ENCODE measurements at places on chromosomes 3 and 15.

- DNase-seq = no peak
- H3K4me3 ChIP-seq = no peak overlapping the region
- no peaks in the 10 kb centered on the region for H3K36me3 ChIP-seq
- H3K4me1 ChIP-seq = no peaks in the 10 kb centered on the region
- H3K27me3 ChIP-seq = peaks cover 11% of the 10 kb centered on the region
- H3K27ac ChIP-seq = no peak overlapping the region
These were observed 76.1 kb downstream of the ISG20 start for GRCh38 chr15:88714782-88715372.

DNA sequence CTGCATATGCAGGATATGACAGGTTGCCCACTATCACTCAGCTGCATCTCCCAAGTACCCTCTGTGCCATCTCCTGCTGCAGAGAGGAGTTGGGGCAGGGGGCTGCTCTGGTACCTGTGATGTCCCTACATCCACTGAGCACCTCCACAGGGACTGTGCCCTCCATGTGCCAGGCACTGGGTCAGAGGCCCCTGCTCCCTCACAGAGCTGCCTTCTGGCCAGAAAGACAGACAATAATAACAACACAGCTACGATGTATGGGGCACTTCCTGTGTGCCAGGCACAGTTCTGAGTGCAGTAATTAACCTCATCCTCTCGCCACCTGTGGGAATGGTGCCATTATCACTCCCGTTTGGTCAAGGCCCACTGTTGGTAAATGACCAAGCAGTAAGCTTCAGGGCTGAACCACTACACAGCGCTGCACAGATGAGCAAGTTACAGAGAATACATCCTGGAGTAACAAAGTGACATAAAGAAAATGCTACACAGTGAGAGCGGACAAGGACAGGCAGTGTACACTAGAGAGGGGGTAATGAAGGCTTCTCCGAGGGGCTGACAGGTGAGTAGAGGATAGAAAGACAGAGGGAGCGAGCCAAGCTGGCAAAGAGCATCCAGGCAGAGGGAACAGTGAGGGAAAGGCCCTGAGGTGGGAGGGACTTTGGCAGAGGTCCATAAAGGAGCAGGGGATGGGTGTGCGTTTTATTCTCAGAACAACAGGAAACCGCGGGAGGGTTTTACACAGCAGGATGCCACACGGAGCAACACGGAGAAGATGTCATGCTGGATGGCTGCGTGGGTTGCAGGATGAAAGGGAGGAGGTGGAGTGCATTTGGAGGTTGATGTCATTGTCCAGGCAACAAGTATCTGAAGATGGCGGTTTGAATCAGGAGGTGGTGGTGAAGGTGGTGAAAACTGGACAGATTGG is 13.6 kb downstream of the WNT7A start:
- no peaks in the 10 kb centered on the region for H3K27me3 ChIP-seq
- peaks cover 59% of the 10 kb centered on the region for H3K4me1 ChIP-seq
- DNase-seq = peak; percentile 83
- peaks cover 6% of the 10 kb centered on the region for H3K36me3 ChIP-seq

DNA sequence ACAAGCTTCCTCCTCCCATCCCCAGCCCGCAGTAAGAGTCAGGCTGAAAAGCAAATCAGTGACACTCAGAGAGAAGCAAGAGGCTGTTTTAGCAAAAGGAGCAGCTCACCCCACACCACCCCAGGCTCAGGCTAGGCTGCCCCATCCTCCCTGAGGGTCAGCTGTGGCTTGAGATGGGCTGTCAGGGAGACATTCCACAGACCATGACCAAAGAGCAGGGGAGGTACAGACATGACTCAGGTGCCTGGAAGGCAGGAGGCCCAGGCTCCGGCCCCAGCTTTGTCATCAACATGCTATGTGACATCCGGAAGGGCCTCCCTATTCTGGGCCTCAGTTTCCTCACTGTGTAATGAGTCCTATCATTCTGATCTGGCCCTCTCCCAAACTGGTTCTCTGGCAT is 24.7 kb downstream of the HCN4 start:
- no peaks in the 10 kb centered on the region for H3K4me1 ChIP-seq
- no peak overlapping the region for H3K27ac ChIP-seq
- H3K27me3 ChIP-seq = peaks cover 5% of the 10 kb centered on the region

GRCh38 chr3:151770956-151771355 is 37.2 kb downstream of the AADACL2 start:
- no peaks in the 10 kb centered on the region for H3K4me1 ChIP-seq
- DNase-seq = no peak
- no peaks in the 10 kb centered on the region for H3K36me3 ChIP-seq
- no peak overlapping the region for H3K27ac ChIP-seq
- peaks cover 2% of the 10 kb centered on the region for H3K27me3 ChIP-seq

GRCh38 chr15:82750831-82751180 is 41.1 kb upstream of the AP3B2 start:
- peaks cover 45% of the 10 kb centered on the region for H3K36me3 ChIP-seq
- peak overlapping the region; percentile 98 for H3K27ac ChIP-seq
- no peaks in the 10 kb centered on the region for H3K27me3 ChIP-seq
- H3K4me1 ChIP-seq = peaks cover 46% of the 10 kb centered on the region

GRCh38 chr15:89335298-89336041 is 846 bp upstream of the POLG start:
- H3K27me3 ChIP-seq = peaks cover 2% of the 10 kb centered on the region
- H3K36me3 ChIP-seq = peaks cover 33% of the 10 kb centered on the region
- H3K27ac ChIP-seq = peak overlapping the region; percentile 87
- H3K4me3 ChIP-seq = peak overlapping the region; percentile 80
- H3K4me1 ChIP-seq = peaks cover 48% of the 10 kb centered on the region

GRCh38 chr3:177640319-177640965 is 443.2 kb upstream of the TBL1XR1 start:
- DNase-seq = no peak
- peaks cover 43% of the 10 kb centered on the region for H3K4me1 ChIP-seq
- peaks cover 2% of the 10 kb centered on the region for H3K36me3 ChIP-seq
- no peak overlapping the region for H3K27ac ChIP-seq

GRCh38 chr15:82184776-82185175 is 77.8 kb downstream of the EFL1 start:
- no peaks in the 10 kb centered on the region for H3K36me3 ChIP-seq
- no peak overlapping the region for H3K27ac ChIP-seq
- H3K27me3 ChIP-seq = no peaks in the 10 kb centered on the region
- H3K4me1 ChIP-seq = no peaks in the 10 kb centered on the region
- no peak for DNase-seq

DNA sequence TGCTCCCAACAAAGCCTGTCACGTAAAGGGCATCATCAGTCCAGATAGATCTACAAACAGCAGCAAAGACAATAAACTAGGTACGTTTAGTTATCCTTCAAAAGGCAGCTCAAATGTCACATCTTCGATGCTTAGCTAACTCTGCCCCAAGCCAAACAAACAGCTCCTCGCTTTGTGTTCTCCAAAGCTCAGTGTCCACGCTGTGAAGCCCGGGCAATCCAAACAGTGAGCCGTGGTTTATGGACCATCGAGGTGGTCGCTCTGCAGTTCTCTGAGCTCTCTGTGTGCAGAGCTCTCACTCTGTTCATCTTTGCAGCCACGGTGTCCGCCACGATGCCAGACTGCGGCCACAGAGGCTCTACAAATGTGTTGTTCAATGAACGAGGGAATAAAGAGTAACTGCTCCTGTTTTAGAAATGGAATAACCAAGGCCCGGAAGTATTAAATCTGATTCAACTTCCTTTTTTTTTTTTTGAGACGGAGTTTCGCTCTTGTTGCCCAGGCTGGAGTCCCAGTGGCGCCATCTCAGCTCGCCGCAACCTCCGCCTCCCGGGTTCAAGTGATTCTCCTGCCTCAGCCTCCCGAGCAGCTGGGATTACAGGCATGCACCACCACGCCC is 117.2 kb upstream of the FAM174B start:
- no peaks in the 10 kb centered on the region for H3K4me1 ChIP-seq
- DNase-seq = no peak
- no peaks in the 10 kb centered on the region for H3K27me3 ChIP-seq
- no peak overlapping the region for H3K4me3 ChIP-seq
- no peaks in the 10 kb centered on the region for H3K36me3 ChIP-seq
- no peak overlapping the region for H3K27ac ChIP-seq

DNA sequence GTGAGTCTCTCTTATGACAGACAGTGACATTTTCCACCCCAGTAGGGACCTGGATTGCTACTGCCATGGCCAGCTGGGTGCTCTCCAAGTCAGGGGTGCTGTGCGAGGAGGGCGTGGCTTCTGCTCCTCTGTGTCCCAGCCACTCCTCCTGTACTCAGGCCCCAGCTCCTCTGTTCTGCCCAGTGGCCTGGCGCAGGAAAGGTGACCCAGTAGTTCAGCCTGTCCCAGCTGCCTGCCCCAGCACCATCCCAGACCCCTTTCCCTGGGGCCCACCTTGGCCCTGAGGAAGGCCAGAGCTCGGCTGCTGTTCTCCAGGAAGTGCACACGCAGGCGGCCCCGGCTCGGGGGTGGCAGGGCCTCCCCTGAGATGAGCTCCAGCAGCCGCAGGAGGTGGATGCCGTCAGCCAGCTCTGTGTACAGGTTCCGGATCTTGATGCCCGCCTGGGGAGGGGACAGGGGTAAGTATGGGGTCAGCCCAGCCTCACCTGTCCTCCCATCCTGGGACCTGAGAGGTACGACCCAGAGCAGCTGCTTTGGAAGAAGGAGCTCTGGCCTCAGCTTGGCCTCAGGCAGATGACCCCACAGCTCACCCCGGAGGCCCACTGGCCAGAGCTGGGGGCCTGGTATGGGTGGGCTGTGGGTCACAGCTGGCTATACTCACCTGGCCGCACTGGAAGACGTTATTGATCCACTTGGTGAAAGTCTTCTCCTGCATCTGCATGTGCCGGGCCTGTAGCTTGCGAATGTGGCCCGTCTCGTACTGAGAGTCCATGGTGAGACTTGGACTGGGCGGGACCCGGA is 1.0 kb downstream of the SPTBN5 start:
- H3K4me1 ChIP-seq = peaks cover 38% of the 10 kb centered on the region
- H3K36me3 ChIP-seq = peaks cover 2% of the 10 kb centered on the region
- peak; percentile 54 for DNase-seq
- peak overlapping the region; percentile 74 for H3K27ac ChIP-seq
- no peak overlapping the region for H3K4me3 ChIP-seq
- no peaks in the 10 kb centered on the region for H3K27me3 ChIP-seq

DNA sequence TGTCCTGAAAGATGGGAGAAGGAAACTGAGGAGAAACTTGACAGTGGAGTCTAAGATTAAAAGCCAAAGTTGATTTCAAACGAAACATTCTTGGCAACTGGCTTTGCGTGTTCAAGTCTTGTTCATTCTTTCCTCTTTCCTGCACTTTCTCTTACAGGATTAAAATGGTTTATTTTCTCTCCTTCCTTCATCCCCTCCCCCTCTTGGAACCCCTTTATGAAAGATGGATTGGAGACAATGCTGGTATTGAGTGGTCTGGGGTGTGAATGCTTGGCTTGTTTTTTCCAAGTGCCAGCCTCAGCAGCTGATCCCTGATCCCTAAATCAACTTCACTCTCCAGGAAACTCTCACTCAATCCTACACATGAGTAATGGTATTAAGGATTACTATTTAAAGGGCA is 703 bp upstream of the LSAMP start:
- no peak for DNase-seq
- H3K27ac ChIP-seq = no peak overlapping the region
- H3K4me3 ChIP-seq = no peak overlapping the region

DNA sequence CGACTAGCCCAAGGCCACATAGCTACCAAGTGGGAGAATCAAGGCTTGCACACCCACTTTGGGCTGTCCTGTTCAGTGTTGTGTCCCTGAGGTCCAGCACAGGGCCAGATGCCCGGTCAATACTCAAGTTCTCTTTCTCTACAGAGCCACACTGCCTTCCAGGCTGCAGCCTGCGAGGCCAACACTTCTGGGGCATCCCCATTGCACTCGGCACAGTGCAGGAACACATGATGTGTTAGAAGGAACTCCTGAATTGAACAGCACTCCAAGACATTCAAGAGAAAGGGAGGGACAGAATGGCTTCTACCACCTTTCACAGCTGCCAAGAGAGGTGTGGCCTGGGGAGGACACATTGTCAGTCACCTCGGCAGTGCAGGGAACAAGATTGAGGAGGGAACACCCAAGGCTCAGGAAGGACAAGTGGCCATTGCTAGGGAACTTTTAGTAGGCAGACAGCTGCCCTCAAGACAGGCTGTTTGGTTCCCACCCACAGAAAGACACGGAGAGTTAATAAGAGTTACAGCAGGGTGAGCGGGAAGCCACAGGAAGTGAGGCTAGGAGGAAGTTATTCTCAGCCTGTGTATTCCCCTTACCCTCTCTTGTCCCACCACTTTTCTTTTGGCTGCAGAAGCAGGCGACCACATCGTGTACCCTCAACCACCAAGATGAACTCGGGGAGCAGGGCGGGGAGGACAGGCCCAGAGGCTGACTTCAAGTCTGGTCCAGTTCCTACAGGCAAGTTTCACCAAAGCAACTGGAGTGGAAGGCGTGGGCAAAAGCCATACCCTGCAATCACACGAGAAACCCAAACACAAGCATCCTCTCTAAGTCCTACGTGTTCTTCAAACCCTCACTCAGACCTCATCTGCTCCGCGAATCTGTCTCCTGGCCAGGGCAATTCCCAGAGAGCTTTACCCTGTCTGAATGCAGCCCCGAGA is 69.4 kb downstream of the SRGAP3 start:
- peak; percentile 23 for DNase-seq
- H3K4me1 ChIP-seq = peaks cover 21% of the 10 kb centered on the region
- peaks cover 4% of the 10 kb centered on the region for H3K36me3 ChIP-seq
- H3K27ac ChIP-seq = peak overlapping the region; percentile 76
- H3K27me3 ChIP-seq = no peaks in the 10 kb centered on the region

DNA sequence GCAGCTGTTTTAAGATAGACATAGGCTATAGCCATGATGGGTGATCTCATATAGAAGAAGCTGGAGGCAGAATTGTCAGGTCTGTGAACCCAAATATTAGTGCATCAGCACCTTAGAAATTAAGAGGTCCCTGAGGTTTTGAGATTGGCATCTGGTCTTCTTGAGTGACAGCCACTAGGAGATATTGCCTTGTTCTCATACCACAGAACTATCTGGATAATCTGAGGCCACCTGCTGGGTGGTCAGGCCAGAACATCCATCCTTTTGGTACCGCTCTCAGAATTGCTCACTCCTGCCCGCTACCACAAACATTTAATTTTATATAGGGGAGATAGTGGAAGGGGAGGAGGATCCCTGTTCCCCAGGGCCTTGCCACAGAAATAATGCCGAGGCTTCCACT is 210.6 kb upstream of the ZPLD1 start:
- peak; percentile 23 for DNase-seq
- peaks cover 24% of the 10 kb centered on the region for H3K4me1 ChIP-seq
- H3K27me3 ChIP-seq = peaks cover 1% of the 10 kb centered on the region
- no peaks in the 10 kb centered on the region for H3K36me3 ChIP-seq

DNA sequence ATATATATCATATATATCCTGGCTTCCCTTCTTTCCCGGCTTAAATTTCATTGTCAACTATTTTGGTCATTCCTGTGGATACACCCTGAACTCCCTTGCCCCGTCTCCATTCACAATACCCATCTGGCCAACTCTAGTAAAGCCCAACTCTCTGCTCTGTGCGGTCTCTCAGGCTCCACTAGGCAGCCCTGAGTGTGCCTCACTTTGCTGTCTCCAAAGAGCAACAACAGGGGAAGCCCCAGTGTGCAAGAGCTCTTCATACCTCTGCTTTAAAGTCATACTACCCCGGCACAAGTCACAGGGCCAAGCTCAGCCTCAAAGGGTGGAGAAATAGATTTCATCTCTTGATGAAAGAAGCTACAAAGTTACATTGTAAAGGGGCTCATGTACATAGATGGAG is 18.9 kb upstream of the FEM1B start:
- peaks cover under 1% of the 10 kb centered on the region for H3K27me3 ChIP-seq
- H3K4me3 ChIP-seq = no peak overlapping the region
- peak; percentile 71 for DNase-seq
- H3K36me3 ChIP-seq = no peaks in the 10 kb centered on the region
- H3K27ac ChIP-seq = no peak overlapping the region
- H3K4me1 ChIP-seq = peaks cover 8% of the 10 kb centered on the region
